ENCODE measurements at places on chromosomes 16 and 17.

DNA sequence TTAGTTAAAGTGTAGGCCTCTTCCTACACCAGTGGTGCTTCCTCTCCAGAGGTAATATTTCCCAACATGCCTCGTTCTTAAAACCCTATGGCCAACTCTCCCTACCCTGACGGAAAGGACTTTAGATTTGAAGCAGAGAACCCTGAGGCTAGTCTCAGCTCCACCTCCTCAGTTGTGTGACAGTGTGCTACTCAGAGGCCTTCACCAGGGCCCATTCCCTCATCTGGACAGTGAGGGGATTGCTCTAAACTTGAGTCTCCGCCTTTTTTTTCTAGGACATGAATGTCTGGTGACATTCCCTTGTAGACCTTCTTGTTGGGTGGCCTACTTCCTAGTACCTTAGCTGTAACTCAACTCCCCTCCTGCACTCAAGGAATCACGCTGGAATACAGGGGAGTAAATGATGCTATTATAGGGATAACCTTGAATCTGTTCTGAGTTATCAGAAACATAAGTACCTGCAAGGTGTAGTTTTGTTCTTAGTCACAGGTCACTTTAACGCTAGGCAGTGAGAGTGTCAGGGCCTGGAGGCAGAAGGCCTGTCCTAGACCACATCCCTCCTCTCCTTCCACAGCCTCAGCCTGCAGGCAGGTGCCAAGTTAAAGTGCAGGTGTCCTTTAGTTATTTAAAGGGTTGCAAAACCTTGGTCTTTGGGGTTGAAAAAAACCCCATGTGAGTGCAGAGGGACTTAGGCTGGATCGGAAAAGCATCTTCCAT lies 26.9 kb downstream of the LDHD start:
- no peak for DNase-seq

DNA sequence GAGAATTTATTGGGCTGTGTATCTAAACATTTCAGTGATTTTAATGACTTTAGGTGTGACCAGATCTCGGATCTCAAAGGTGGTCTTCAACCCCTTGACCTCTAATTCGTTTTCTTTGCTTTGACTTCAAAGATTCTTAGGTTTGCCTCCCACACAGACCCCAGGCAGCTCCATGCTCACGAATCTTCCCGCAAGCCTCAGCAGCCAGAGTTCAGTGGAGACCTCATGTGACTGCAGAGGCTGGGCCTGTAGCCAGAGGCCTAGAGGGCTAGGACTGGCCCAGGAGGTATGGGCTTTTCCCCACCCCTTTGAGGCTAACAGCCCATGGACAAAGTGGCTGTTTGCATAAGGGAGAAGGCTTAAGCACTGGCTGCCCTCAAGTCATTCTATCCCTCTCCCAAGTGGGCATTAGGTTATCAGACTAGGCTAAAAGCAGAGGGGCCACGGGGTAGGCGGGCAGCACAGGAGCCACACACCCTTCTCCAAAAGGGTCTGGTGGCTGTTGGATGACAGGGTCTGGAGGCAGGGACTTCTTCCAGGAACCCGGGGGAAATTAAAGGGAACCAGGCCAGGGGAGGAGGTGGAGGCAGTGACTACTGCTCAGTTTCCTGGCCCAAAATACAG lies 3.0 kb downstream of the HIRIP3 start:
- no peak for DNase-seq

GRCh38 chr16:7755347-7755882 lies 422.8 kb downstream of the RBFOX1 start:
- no peak for DNase-seq

GRCh38 chr17:9828296-9829295 lies 2.9 kb downstream of the GLP2R start:
- DNase-seq = no peak

- DNase-seq = no peak
These were observed 85.9 kb downstream of the SNX29 start for GRCh38 chr16:12062343-12063003.

GRCh38 chr17:6097005-6097279 lies 26.8 kb downstream of the WSCD1 start:
- DNase-seq = no peak
